ENCODE measurements at places on chromosomes 5 and 9.

- no peak for DNase-seq
These were observed 106.5 kb upstream of the LARP1 start for GRCh38 chr5:154648706-154649105.

GRCh38 chr5:132657676-132658380, at the start of gene IL13:
IL13 (plus strand) TSS chr5:132658173; CDS start chr5:132658187, 14 bp downstream.
- DNase-seq: no peak

GRCh38 chr9:121809356-121810050, 158.1 kb downstream of the DAB2IP start:
- no peak for DNase-seq

DNA sequence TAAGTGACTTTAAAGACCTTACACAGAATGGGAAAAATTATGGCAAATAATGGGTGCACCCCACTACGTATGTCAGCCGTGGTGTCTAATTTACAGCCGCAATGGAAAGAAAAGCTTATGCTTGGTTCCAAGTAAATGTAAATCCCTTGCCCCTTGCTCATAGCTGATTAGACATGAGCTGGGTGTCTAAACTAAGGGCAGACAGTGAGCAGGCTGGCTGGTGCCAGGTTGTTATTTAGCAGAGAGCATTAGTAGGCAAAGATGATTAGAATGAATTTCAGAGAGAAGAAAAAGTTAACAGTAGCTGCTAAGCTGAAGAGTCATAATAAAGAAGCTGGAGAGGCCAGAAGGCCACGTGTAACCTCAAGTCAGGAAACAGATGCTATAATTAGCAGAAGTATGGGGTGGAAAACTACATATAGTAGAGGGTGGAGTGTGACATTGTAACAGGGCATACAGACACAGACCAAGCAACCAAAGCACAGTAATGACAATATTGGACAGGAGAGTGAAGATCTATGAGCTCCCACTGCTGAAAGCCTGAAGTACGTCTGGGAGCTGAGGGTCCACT, 257.7 kb downstream of the MCTP1 start:
- DNase-seq: no peak

- no peak for DNase-seq
These were observed 11.9 kb upstream of the SHISAL2B start for GRCh38 chr5:64678374-64678773.

- DNase-seq: no peak
These were observed 4.7 kb downstream of the EGFL7 start for GRCh38 chr9:136667214-136667939.

DNA sequence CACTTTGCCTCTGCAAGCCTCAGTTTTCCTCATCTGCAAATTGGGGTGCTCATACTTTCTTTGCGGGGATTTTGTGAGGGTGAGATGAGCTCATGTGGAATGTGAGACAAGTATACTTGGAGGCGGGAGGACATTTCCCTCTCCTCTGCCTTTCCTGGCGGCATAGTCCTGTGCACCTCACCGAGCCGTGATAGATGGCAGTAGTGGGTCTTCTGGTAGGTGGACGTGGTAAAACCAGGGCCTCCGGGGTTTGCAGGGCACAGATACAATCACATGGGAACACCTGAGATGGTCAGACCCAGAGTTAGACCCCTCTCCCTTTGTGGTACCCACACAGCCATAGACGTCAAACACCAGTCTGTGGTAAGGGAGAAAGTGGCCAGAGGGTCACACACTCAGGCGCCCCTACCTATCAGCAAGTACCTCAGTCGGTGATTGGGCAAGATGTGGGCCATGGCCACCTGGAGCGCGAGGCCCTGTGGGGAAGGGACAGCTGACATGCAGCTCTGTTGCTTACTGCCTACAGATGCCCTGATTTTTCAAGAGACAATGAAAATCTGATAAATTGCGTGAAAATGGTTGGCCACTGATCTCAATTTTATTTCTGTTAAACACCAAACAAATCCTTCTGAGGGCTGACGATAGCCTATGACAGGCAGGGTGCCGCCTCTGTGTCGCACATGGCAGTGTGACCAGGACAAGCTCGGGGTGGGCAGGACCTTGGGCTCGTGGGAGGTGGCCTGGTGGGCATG, 9.9 kb downstream of the ERGIC1 start:
- DNase-seq: no peak

GRCh38 chr5:163677092-163677491, 171.7 kb downstream of the MAT2B start:
- DNase-seq: no peak

DNA sequence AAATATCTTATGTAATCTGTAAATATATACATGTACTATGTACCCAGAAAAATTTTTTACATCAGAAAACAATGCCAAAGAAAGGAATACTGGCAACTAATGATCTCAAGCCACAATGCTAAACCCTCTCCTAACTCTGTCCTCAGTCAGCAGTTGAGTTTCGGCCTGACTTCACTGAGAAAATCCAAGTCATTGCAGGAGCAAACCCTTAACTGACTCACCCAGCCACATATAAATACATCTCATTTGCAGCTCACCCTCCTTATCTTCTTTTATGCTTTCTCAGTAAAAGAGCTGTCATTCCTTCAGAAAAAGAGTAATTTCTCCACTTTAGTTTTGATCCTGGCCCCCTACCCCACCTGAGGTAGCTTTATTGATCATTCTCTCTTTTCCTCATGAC, 46.1 kb upstream of the TMED7 start:
- no peak for DNase-seq

DNA sequence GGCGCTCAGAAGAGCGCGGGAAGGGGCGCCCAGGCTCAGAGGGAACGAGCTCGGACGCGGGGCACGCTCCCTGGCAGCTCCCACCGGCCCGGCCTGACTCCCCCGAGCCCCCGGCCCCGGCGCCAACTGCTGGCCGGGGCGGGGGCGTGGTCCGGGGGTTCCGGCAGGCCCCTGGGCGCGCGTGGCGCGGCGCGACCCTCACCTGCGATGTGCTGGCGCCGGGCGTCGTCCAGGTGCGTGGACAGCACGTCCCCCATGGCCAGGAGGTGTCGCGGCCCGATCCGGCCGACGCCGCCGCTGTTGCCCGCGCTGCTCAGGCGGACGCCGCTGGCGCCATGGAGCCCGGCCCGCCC, 43.5 kb upstream of the STXBP1 start:
- no peak for DNase-seq

DNA sequence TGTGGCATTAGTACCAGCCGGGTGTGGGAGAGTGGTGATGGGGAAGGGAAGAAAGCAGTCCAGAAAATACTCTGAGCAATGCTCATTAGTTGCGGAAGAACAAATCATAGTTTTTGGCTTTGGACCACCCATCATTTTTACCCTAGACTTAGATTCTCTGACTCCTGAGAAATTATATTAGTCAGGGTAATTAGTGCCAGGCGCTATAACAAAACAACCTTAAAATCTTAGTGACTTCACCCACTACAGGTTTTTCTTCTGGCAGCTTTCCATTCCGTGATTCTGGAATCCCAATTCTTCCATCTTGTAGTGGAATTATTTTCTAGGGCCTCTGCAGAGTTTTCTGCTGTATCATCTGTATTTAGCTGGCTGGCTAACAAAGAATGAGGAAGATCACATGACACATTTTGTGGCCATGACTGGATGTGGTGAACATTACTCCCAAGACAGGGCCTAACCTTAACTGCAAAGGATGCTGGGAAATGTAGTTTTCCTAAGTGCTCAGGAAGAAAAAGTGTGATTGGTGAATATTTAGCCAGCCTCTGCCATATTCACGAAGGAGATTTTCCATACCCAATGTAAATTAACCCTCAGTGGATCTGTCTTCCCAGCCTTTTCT, 373.0 kb upstream of the MEF2C start:
- peak; percentile 70 for DNase-seq

DNA sequence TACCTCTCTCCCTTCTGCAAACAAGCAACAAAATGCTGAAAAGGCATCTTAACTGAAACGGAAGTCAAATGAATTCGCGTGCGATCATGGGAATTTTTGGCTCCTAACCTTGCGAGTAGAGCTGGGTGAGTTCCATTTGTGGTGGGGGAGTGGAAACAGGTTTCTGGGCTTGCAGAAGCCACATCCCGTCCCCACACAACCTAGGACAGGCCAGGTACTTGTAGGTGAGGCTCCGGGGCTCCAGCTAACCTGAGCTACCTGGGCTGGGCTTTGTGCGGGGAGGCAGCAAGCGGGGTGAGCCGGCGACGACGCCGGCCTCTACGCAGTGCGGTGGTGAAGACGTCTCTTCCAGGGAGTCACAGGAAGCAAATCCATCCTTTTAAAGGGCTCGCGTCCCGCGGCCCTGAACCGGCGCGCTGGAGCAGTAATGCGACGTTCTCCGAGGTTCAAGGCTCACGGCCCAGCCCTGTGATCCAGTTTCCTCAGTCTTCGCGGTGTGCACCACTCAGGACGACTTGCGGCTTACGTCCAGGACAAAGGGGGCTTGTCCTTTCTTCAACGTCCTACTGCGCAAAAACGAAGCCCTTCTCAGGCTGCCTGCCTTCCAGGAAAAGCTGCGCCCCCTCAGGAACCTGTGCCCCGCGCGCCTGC, 567 bp upstream of the SPIN1 start:
- DNase-seq: peak; percentile 51

GRCh38 chr5:168749391-168750100, 170.4 kb upstream of the PANK3 start:
- no peak for DNase-seq

All from AG10803 (cell line).